ENCODE measurements at places on chromosomes 7 and 10. TPM values are rescaled to one million over a fixed set of nuclear protein-coding genes. Genes with fewer than 3 reads are reported as not detected.

Gene PLXNA4
- total RNA-seq = 1.6 TPM

Gene HOXA5
- total RNA-seq = not detected

DNA sequence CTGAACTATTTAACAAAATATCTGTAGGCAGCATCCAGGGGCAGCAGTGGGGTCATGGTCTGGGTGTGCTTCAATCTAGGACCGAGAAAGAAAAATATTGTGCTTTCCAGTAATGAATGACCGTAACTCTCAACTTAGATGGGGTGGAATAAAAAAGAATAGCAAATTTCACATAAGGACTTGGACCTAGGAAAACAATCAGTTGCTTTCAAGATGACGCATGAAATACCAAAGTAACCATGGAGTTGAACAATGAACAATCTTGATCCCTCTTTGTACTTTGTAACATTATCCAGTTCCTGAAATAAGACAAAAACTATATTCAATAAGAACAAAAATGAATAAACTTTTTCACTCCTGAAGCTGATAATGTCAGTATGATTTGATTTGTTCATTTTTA is 167.1 kb downstream of the C7orf25 start:
- no peaks in the 10 kb centered on the region for H3K4me1 ChIP-seq
- no peaks in the 10 kb centered on the region for H3K36me3 ChIP-seq
- no peak overlapping the region for H3K4me3 ChIP-seq
- H3K27me3 ChIP-seq = no peaks in the 10 kb centered on the region

DNA sequence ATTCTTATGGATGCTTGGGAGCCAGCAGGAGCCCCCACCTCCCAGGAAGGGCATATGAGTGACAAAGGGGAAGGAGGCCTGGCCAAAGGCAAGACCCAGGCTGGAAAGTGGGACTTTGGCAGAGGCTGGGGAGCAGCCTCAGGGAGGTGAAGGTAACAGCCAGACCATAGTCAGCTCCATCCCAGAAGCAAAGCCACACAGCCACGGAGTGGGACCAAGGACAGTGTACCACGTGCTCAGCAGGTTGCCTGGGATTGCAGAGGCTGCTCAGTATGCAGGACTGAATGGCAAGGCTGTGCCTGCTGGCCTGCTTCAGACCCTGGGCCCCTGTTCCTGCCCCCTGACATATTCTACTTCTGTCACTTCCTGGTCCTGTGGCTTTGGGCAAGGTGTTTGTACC is 17.6 kb upstream of the GPR26 start:
- no peak overlapping the region for H3K27ac ChIP-seq
- H3K27me3 ChIP-seq = no peaks in the 10 kb centered on the region
- H3K4me1 ChIP-seq = no peaks in the 10 kb centered on the region

Measured in activated CD8-positive, alpha-beta memory T cell treated with anti-CD3 and anti-CD28 coated beads, Interleukin-2, amount 10 ng/mL, durations not matched to agents 7 days and 5 days (primary cell).